Stimulated activated naive CD4-positive, alpha-beta T cell (primary cell): ENCODE measurements at places on chromosomes 4 and X.

DNA sequence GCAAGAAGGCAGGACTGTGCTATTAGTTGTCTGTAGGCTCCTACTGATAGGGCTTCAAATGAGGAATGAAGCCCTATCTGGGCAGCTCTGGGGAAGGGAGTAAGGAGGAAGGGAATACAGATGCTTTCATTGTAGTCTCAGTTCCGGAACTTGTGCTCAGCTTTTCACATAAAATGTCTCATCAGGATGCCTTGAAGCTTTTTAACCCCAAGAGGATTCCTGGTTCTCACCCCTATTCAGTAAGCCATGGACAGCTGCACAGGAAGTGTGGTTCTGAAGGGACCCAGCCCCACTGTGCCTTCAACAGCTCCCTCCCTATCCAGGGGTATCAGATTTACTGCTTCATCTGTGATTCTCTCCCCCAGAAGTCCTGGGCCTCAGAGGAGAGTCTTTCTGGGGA is 5.0 kb downstream of the ARMCX5 start:
- no peak for DNase-seq

DNA sequence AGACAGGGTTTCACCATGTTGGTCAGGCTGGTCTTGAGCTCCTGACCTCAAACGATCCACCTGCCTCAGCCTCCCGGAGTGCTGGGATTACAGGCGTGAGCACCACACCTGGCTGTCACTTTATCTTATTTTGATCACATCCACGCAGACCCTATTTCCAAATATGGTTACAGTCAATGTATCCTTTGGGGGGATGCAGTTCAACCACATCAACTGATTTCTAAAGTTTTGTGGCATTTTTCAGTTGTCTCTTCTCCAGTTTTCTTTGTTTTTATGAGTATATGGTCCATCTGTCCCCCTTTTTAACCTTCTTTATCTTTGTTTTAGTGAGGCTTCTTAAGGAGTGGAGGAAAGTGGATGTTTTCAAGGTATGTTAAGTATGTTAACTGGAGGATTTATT is 4.1 kb upstream of the HPF1 start:
- DNase-seq: no peak

DNA sequence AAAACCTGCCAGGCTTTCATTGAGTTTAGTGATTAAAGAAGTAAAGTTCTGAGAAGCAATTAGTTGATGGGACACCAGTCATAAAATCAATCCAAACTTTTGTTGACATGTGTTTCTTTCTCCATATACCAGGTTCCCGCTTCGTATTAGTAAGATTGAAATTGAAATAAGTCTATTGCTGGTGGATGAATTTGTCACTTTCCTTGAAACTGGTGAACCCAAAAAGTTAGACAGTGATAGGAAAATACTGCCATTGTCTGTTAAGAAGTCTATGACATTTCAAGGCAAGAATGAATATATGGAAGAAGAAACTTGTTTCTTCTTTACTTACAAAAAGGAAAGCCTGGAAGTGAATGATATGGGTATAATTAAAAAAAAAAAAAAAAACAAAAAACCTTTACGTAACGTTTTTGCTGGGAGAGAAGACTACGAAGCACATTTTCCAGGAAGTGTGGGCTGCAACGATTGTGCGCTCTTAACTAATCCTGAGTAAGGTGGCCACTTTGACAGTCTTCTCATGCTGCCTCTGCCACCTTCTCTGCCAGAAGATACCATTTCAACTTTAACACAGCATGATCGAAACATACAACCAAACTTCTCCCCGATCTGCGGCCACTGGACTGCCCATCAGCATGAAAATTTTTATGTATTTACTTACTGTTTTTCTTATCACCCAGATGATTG is at the start of gene CD40LG:
TSS of gene CD40LG (plus strand) at position 482 of the 684 bp plus-strand sequence. CDS start at position 573, 91 bp downstream.
- DNase-seq: peak; percentile 20

- DNase-seq: no peak
Measured at GRCh38 chr4:158002173-158002572, 170.7 kb downstream of the GASK1B start.

- DNase-seq: no peak
Measured at GRCh38 chrX:11887175-11887574, 129.1 kb downstream of the MSL3 start.

GRCh38 chr4:44638091-44638490 is 13.3 kb downstream of the YIPF7 start:
- no peak for DNase-seq

GRCh38 chrX:1351981-1352714 is 15.6 kb downstream of the IL3RA start:
- no peak for DNase-seq

- DNase-seq: no peak
Measured at GRCh38 chrX:27591938-27592337, 1.8 kb downstream of the DCAF8L2 start.

GRCh38 chr4:39036172-39036571 is 4.0 kb upstream of the TMEM156 start:
- no peak for DNase-seq

DNA sequence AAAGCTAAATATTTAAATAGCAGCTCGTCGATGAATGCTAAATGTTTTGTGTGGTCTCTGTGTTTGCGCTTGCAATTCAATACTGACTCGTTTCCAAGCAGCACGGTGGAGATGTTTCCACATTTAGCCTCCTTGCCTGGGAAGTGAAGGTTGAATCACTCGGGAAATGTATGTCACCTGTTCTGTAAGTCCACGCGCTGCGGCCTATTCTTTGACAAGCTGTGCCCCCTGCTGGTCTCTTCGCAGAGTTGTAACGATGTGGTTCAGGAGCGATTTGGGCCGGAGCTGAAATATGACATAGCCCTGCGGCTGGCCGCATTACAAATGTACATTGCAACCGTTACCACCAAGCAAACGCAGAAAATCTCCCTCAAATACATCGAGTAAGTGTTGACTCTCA is 89.6 kb upstream of the PRPS2 start:
- DNase-seq: peak; percentile 0

DNA sequence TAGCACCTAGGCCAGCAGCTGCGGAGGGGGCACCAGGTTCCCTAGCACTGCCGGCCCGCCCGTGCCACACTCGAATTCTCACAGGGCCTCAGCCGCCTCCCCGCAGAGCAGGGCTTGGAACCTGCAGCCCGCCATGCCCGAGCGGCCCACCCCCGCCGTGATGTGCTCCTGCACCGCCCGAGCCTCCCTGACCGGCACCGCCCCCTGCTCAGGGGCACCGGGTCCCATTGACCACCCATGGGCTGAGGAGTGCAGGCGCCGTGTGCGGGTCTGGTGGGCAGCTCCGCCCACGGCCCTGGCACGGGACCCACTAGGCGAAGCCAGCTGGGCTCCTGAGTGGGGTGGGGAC is 35.4 kb upstream of the ENPP6 start:
- no peak for DNase-seq

DNA sequence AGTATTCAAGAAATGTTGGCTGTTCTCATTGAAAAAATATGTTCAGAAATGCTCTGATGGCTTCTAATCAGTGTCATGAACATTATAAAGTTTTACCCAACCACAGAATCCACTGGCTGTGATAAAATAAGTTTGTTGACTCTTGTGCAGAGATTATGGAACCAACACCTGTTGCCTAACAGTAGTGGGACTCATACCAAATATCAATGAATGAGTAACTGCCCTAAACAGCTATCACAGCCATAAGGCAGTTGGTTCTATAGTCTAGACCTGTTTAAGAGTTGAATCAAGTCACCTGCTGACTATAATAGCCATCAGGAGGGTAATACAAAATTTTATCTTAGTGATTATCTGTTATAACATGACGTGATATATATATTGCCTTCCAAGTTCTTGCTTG is 168.3 kb downstream of the ATOH1 start:
- DNase-seq: no peak

GRCh38 chrX:136767104-136767941 is 13.4 kb downstream of the ARHGEF6 start:
- peak; percentile 42 for DNase-seq

DNA sequence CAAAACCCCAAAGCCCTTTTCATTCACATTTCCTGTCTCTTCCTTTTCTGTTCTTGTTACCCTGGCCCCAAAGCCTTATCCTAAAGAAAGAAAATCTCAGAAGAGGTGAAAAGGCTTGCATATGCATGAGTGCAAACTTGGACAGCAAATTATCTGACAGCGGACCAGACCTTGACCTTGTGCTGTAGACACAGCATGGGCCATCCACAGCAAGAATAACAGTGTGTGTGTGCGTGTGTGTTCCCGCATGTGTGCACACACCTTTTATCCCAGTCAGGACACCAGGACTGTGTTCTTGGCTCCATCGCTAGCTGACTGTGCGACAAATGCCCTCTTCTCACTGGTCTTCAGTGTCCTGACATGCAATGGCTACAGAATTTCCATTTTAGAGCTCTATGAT is 35.3 kb downstream of the ZBTB49 start:
- no peak for DNase-seq

DNA sequence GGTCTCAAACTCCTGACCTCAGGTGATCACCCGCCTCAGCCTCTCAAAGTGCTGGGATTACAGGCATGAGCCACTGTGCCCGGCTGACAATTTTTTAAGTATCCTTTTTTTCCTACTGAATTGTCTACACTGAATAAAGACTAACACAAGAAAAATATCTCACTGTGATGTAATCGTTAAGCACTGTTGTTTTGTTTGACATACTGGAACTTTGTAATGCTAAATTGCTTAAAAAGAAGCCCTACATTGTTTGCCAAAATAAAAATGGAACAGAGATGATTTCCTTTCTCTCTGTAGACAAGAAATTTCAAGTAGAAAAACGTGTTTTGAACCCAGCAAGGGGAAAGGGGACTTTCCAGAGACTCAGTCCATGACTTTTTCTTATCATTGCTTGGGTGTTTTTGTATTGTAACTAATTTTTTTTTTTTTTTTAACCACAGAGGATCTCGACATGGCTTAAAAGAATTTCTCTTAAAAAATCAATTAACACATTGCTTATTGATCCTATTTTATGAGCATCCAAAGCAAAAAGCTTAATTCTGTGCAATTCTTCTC is 74.9 kb downstream of the TMEM156 start:
- no peak for DNase-seq

DNA sequence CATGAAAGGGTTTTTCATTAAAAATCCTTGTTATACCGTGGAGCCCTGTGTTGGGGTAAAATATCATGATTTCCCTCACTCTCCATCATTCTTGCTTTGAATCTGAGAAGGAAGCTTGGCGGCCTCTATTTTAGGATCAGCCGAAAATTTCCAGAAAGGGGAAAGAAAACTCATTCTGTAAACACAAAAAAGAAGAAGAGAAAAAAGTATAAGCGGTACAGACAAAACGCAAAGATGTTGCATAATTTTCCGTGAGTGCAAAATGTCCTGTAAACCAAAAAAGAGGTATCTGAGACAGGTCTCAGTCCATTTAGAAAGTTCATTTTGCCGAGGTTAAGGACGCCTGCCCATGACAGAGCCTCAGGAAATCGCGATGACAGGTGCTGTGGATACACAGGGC is 5.3 kb downstream of the CSF2RA start:
- no peak for DNase-seq

DNA sequence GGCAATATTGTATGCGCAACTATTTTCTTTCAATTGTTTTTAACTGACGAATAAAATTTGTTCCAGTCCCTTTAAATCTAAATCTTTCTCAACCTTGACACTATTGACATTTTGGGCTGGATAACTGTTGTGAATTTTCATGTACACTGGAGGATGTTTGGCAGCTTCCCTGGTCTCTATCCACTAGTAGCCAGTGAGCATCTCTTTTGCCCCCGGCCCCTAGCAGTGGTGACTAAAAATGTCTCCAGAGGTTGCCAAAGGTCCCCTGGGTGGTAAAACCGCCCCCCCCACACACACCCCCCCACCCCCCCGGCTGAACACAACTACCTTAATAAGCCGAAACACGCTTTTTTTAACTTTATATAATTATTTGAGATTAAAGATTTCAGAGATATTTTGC is 514 bp downstream of the FANCB start:
- DNase-seq: no peak

GRCh38 chr4:109592367-109592766 is 32.3 kb downstream of the MCUB start:
- DNase-seq: no peak

DNA sequence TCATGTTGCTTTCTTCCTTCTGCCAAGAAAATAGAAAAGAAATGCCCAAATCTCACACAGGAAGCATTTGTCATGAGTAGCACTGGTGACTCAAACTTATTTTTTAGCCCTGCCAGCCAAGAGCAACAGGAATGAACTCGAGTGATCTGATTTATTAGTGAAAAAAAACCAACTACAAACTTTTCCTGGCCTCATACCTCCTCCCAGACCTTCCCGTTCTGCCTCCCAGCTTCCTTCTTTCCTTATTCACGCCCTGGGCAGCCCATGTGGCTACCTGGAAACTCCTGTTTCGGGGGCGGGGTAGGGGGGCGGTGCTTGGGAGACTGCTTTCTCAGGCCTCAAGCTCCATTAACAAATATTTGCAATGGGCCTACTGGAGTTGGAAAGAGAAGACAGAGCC is 178.5 kb downstream of the NHS start:
- DNase-seq: no peak

- DNase-seq: no peak
Measured at GRCh38 chrX:138519296-138519695, 192.2 kb downstream of the FGF13 start.

- no peak for DNase-seq
Measured at GRCh38 chr4:2757426-2757825, 1.3 kb upstream of the TNIP2 start.

DNA sequence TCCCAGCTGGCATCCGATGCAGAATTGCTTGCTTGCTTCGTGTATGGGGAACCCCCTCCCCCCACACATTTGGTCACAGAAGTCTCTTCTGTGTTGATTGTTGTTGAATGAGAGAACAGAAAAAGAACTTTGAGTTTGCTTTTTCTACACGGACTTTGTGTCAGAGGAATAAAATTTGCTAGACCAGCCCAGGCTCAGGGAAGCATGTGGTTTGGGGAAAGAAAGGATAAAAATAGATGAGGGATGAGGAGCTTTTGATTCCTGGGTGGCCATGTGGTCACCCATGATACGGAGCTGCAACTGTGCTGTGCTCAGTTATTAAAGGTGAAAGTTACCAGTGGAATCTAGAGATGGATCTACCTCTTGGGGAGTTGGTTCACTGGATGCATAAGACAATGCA is 34.2 kb upstream of the ESX1 start:
- DNase-seq: no peak

GRCh38 chr4:153348006-153348405 is 3.5 kb downstream of the MND1 start:
- DNase-seq: no peak

- no peak for DNase-seq
Measured at GRCh38 chr4:25002681-25003080, 28.1 kb downstream of the LGI2 start.

GRCh38 chr4:162163892-162164759 is at the start of gene FSTL5:
Gene FSTL5, minus strand, starts transcription at chr4:162164000. Its CDS starts 52,604 bp downstream, at chr4:162111396.
- DNase-seq: peak; percentile 0

DNA sequence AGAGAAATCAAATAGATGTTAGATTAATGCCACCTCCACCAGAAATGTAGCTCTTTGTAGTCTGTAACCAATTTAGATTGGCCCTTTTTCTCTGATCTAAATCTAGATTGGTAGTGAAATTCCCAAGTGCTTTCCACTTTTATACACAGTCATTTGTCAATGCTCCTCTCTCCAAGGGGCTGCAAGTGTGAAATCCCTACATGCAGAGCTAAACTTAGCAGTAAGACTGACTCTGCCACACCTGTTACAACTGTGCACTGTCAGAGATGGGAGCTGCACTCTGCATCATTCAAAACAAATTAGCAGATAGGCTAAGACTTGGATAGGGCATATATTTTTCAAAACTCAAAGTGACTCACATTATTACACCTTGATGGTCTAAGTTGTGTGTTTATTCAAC is 9.1 kb downstream of the SERTM2 start:
- no peak for DNase-seq
